ENCODE measurements at places on chromosomes 16 and 17. TPM values are rescaled to one million over a fixed set of nuclear protein-coding genes. Genes with fewer than 3 reads are reported as not detected.

Gene GSG1L2
- not detected for total RNA-seq

Gene EPOP
- 6.2 TPM for total RNA-seq

Gene PPM1E
- total RNA-seq = 4.6 TPM

Gene NPIPA8
- total RNA-seq = not detected

Gene SPATA22
- total RNA-seq = 0.10 TPM

Gene AGRP
- 1.1 TPM for total RNA-seq

Gene GRN
- 122 TPM for total RNA-seq

Gene ADAP2
- 1.3 TPM for total RNA-seq

Gene CACNG3
- not detected for total RNA-seq

Gene KRTAP4-5
- not detected for total RNA-seq

Gene RAB11FIP4
- 21.9 TPM for total RNA-seq

Gene OTOP3
- not detected for total RNA-seq

Gene TBC1D3B
- total RNA-seq = 1.1 TPM

Gene CLEC19A
- total RNA-seq = not detected

Gene SEPTIN1
- 0.18 TPM for total RNA-seq

Gene GUCY2D
- total RNA-seq = not detected

Measured in H7 (cell line).